ENCODE measurements at places on chromosomes 4 and X.

DNA sequence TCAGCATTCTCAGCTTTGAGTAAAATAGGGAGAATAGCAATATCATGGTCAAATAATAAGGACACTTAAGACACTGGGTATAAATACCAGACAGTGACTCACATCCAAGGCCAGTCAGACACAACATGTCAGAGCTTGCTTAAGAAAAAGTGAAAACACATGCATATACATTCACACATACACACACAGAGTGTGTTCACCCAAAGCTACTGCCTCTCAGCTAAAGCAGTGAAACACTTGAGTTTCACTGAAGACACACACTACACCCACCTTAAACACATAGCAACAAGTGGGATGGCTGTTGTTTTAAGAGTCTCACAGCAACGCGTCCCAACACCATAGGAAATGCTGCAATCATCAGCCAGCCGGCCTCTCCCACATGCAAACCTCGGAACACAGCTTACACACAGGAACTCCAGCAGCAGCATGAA lies 14.4 kb downstream of the SHROOM4 start:
- no peak for DNase-seq

- DNase-seq = no peak
Measured at GRCh38 chr4:2261853-2262144, at the start of gene MXD4. MXD4 (minus strand) TSS chr4:2262109; CDS start chr4:2261980, 129 bp downstream.

DNA sequence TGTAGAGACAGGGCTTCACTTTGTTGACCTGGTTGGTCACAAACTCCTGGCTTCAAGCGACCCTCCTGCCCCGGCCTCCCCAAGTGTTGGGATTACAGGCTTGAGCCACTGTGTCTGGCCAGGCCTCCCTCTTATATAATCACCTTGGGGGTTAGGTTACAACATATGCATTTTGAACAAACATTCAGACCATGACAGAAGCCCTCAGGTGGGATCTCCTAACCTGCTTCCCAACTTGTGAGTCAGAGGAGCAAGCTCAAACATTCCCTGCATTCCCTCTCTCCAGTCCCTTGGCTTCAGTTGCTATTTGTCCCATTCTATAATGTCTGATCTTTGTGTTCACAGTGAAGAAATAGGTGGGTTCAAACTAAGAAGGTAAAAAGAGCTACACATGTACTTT lies 76.5 kb upstream of the NRK start:
- DNase-seq = no peak

- no peak for DNase-seq
Measured at GRCh38 chr4:117210551-117210950, 125.2 kb upstream of the TRAM1L1 start.

GRCh38 chrX:42432552-42432951 lies 345.4 kb downstream of the PPP1R2C start:
- DNase-seq = no peak

- DNase-seq = no peak
Measured at GRCh38 chr4:5752376-5753184, 41.6 kb downstream of the EVC start.

- no peak for DNase-seq
Measured at GRCh38 chrX:16005917-16006316, 117.4 kb upstream of the GRPR start.

GRCh38 chr4:2699534-2699933 lies 56.6 kb downstream of the TNIP2 start:
- no peak for DNase-seq

DNA sequence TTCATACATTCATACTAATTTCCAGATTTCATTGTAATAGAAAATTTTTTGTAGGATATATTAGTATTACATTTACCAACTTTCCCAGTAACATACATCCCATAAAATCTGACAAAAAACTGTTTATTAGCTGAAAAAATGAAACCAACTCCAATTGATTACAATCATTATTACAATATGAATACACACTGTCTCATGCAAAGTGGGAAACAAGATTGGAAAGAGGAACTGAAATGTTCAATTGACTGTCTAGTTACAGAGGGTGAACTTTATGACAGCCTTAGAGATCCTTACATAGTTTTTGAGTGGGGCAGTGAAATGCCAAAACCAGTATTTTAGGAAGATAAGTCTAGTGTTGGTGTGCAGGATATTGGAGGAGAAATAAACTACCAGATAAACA lies 2.3 kb upstream of the AMBN start:
- no peak for DNase-seq

GRCh38 chr4:67565284-67565683 lies 6.8 kb downstream of the STAP1 start:
- no peak for DNase-seq

GRCh38 chr4:23213198-23213597 lies 520.5 kb downstream of the GBA3 start:
- DNase-seq = no peak

DNA sequence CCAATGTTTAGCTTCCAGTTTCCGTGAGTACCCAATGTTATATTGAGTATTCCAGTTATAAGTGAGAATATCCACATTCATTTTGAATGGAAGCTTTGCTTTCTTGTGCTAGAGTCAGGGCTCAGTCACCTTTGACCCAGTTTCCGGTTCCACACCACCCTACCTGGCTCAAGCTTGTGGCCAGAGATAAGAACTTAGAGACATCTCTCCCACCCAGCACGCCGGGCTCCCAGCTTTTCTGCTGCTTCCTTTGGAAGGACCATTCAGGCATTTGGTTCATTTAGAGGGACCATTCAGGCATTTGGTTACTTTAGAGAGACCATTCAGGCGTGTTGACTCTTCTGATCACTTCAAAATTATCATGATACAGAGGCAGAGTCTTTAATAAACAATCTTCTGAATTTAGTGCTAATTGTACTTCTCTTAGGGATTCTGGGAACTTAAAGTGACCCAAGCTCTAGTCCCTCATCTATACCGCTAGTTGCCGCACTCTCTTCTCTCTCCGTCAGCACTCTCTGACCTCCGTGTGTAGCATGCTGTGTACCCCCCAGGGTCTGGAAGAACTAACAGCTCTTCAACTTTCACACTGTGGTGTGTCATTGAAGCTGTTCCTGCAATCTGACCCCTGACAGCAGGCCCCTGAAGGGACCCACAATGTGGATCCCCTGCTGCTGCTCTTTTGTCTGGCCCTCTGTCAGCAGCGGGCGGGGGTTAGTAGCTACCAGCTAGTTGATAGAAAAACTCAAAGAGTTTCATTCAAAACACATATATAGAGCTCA lies 943.1 kb downstream of the ARAP2 start:
- DNase-seq = no peak

DNA sequence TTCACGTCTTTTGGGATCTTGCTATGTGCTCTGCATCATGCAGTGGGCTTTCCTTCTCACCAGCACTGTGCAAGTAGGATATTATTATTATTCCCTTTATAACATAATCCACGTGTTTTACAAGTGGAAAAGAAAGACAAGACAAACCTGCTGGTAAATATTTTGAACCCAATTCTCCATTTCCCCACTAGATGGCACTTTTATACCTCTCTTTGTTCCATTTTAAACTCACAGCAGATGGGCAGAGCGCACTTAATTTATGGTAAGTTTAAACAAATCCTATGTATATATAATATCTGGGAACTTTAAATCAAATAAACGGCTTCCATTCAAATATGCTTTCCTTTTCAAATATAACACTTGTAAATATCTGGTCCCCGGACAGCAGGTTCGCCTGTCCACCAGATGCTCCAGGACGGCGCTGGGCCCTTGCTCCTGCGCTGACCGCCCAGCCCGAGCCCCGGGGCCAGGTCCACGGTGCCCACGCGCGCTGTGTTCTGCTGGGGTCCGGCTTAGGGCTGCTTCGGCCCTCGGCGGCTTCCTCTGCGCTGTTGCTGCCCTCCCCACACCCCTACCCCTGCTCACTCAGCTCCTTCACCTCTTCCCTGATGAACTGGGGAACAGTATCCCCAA lies 31.1 kb downstream of the F11 start:
- DNase-seq = no peak

GRCh38 chr4:7431696-7432530 lies 2.8 kb downstream of the PSAPL1 start:
- DNase-seq = peak; percentile 68

- no peak for DNase-seq
Measured at GRCh38 chr4:80926446-80926845, 104.1 kb upstream of the BMP3 start.

DNA sequence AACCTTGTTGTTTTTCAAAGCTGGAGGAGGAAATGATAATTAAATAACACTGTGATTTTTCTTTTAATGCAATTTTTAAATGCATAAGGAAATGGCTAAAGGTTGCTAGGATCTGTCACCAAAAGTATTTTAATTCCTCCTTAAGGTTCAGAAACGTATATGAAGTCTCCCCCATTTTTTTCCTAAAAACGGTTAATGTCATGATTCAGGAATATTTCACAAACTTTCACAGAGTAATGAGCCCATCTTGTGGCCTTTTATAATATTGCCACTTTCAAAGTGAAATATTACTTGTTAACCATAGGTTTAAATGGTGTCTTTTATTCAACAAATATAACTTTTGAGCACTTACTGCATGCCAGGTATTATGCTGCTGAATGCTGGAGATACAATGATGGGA lies 99.5 kb upstream of the USP38 start:
- peak; percentile 18 for DNase-seq

DNA sequence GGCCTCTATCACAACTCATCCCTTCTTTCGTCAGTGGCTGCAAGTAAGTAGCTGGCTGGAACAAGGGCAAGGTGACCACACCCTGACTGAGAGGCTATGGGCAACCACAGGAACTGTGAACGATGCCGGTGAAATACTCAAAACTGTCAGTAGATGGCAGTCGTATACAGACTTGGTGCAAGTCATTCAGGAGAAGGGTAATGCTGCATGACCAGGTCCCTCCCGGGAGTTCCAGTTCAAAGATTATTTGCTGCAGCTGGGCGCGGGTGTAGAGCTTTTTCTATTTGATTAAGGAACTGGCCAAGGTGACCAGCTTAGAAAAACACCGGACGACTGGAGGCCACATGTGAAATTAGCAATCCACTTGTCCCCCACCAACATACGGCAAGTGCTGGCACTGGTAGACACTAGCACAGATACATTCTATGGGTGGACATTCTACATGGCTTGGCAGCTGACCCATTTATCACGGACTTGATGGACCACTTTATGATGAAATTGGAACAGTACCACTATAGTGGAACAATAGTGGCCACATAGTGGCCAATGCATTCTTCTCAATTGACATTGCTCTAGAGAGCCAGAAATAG lies 726.6 kb downstream of the TRAM1L1 start:
- peak; percentile 69 for DNase-seq

GRCh38 chr4:44713125-44713524 lies 13.2 kb downstream of the GNPDA2 start:
- no peak for DNase-seq
